ENCODE measurements at places on chromosomes 6 and 20. TPM values are rescaled to one million over a fixed set of nuclear protein-coding genes. Genes with fewer than 3 reads are reported as not detected.

- no peaks in the 10 kb centered on the region for H3K27me3 ChIP-seq
- no peak for DNase-seq
- no peak overlapping the region for H3K27ac ChIP-seq
- no peaks in the 10 kb centered on the region for H3K36me3 ChIP-seq
Observed at GRCh38 chr20:6017467-6017866, 36.4 kb downstream of the LRRN4 start.

DNA sequence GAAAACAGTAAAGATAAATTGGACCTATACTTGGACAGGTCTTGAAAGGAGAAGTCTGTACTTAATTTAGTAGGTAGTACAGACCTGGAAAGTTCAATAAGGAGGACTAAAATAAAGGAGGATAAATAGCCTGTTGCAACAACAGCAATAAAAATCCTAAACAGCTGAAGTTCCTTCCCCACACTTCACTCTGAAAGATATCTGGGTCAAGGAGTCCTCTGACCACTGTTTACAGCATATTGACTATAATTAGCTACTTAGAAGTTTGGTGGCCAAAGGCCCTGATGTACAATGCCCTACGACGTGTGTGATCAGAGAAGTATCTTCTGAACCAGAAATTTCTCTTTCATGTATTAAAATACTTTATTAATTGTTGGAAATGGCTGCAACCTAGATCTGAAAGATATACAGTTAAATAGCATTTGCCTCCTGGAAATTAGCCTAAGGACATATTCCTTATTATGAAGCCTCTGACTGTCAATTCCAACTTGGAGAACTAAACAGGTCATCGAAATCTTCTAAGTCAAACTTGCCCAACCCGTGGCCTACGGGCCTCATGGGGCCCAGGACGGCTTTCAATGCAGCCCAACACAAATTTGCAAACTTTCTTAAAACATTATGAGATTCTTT is 82.8 kb downstream of the KIF13A start:
- H3K27me3 ChIP-seq: no peaks in the 10 kb centered on the region
- no peak for DNase-seq
- no peaks in the 10 kb centered on the region for H3K36me3 ChIP-seq
- no peak overlapping the region for H3K4me3 ChIP-seq
- H3K4me1 ChIP-seq: peaks cover 30% of the 10 kb centered on the region

The DPPA5 gene
- total RNA-seq: not detected

- no peak for DNase-seq
- no peaks in the 10 kb centered on the region for H3K36me3 ChIP-seq
- H3K27me3 ChIP-seq: no peaks in the 10 kb centered on the region
- H3K4me3 ChIP-seq: no peak overlapping the region
Observed at GRCh38 chr6:51021171-51021570, 202.5 kb downstream of the TFAP2B start.

GRCh38 chr6:90393232-90393884 is 96.7 kb upstream of the BACH2 start:
- H3K4me1 ChIP-seq: no peaks in the 10 kb centered on the region
- no peak overlapping the region for H3K4me3 ChIP-seq
- no peaks in the 10 kb centered on the region for H3K36me3 ChIP-seq

DNA sequence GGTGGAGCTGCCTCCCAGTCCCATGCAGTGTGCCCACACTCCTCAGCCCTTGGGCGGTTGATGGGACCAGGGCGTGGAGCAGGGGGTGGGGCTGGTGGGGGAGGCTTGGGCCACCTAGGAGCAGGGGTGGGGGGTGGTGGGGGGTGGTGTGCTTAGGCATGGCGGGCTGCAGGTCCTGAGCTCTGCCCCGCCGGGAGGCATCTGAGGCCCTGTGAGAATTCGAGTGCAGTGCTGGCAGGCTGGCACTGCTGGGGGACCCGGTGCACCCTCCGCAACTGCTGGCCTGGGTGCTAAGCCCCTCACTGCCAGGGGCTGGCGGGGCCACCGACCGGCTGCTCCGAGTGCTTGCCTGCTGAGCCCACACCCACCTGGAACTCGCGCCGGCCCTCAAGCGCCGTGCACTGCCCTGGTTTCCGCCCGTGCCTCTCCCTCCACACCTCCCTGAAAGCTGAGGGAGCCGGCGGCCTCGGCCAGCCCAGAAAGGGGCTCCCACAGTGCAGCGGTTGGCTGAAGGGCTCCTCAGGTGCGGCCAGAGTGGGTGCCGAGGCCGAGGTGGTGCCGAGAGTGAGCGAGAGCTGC is 59.6 kb upstream of the PRL start:
- no peaks in the 10 kb centered on the region for H3K27me3 ChIP-seq
- H3K4me3 ChIP-seq: no peak overlapping the region
- no peak for DNase-seq
- no peaks in the 10 kb centered on the region for H3K36me3 ChIP-seq
- H3K4me1 ChIP-seq: no peaks in the 10 kb centered on the region
- no peak overlapping the region for H3K27ac ChIP-seq

DNA sequence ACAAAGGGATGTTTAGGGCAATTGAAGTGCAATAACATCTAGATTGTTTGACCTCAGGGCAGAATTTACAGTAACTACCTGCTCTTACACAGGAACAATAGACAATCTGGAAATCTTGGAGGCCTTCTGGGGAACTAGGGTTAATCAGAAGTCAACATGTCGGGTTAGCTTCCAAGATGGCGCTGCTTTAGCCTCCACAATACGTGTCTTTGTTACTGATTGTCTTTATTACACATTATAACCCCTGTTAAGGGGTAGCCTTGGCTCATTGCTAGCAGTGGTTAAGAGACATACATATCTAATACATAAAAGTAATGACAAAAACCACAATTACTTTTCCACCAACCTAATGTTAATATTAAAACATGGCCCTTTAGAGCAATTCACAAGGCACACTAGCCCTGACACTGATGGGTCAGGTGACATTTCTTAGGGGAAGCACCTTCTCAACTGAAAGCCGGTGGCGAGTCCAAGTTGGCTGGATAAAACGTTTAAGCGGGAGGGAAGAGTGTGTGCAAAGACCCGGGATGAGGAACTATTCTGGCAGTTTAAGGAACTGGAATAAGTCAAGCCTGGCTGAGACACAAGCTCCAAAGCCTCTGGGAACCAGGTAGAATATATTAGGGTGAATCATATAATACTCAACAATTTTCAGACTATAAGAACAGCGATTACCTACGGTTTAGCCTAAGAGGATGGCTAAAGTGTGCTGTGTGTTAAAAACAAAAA is 236.9 kb downstream of the BCAS1 start:
- DNase-seq: no peak
- H3K4me3 ChIP-seq: no peak overlapping the region
- H3K27ac ChIP-seq: no peak overlapping the region
- H3K27me3 ChIP-seq: no peaks in the 10 kb centered on the region
- H3K4me1 ChIP-seq: peaks cover 19% of the 10 kb centered on the region

GRCh38 chr6:42239333-42239732 is 21.7 kb upstream of the MRPS10 start:
- H3K4me3 ChIP-seq: no peak overlapping the region
- peaks cover 52% of the 10 kb centered on the region for H3K4me1 ChIP-seq
- no peaks in the 10 kb centered on the region for H3K27me3 ChIP-seq
- H3K27ac ChIP-seq: peak overlapping the region; percentile 88
- DNase-seq: no peak

The TRIM31 gene
- total RNA-seq: not detected

DNA sequence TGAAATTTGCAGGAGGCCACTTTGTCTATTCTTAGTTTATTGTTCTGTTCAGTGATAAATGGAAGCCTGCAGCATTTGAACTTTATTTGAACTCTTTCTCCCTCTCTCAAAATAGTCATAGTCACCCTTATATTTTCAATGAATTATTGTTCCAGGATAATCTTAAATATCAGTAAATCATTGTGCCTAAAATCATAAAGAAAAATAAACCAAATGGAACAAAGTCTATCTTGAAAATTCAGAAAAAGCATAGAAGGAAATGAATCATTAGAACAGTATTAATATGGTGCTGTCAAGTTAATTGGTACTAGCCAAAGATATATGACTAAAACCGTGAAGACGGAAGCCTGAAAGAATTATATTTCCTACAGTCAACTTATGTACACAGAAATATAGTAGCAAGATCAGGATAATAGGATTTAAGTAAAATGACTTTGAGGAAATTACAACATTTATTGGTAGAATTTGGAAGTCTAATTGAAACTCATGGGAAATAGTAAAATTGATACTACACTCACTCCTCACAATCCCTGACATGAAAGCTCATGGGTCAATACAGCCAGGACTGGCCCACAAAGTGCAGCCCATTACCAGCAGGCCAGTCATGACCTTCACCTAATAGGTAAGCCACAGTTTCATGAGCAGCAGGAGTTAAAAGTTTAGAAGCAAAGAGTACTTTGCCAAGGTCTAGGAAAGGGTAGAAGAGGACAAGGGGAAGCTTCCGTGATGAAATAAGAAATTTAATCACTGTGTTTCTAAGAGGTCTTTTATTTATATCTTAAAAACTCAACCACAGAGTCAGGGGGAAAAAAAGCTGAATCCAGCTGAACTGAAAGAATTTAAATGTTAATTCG is 119.9 kb upstream of the ENPP5 start:
- H3K36me3 ChIP-seq: no peaks in the 10 kb centered on the region
- H3K4me1 ChIP-seq: no peaks in the 10 kb centered on the region
- H3K4me3 ChIP-seq: no peak overlapping the region
- H3K27ac ChIP-seq: no peak overlapping the region
- no peaks in the 10 kb centered on the region for H3K27me3 ChIP-seq

DNA sequence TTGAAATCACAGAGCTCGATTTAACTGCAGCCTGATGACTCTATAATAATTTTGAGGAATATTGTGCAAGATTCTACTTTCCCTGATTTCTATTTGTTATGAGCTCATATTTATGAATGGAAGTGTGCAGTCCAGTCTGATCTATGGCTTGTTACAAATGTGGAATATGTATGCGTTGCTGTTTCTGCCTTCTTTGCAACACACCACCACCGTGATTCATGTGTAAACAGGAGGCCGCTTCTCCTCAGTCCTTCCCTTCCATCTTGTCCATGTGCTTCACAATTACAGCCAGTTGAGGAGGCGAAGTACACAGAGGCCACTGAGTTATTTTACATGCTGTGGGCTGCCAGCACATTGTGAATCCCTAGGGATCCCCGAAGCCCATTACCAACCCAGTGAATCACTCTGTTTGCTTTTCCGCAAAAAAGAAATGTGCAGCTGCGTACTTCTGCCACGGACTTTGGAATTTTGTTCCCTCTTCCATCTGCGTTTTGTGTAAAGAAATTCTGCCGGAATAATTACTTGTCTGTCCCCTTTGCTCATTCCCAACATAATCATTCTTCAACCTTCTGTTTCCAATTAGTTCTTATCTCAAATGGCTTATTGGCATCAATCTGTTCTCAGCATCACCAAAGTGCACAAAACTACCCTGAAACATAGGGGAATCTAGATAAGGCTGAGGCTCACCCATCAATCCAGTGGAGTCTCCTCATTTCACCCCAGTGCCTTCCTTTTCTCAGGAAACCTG is 551.6 kb upstream of the CITED2 start:
- no peaks in the 10 kb centered on the region for H3K27me3 ChIP-seq
- H3K4me3 ChIP-seq: no peak overlapping the region
- H3K4me1 ChIP-seq: no peaks in the 10 kb centered on the region
- no peak overlapping the region for H3K27ac ChIP-seq
- H3K36me3 ChIP-seq: no peaks in the 10 kb centered on the region

GRCh38 chr20:12241065-12241464 is 323.4 kb downstream of the BTBD3 start:
- no peak overlapping the region for H3K4me3 ChIP-seq
- H3K4me1 ChIP-seq: no peaks in the 10 kb centered on the region
- no peaks in the 10 kb centered on the region for H3K36me3 ChIP-seq
- DNase-seq: no peak
- H3K27ac ChIP-seq: no peak overlapping the region

The RALY gene
- 70.3 TPM for total RNA-seq

DNA sequence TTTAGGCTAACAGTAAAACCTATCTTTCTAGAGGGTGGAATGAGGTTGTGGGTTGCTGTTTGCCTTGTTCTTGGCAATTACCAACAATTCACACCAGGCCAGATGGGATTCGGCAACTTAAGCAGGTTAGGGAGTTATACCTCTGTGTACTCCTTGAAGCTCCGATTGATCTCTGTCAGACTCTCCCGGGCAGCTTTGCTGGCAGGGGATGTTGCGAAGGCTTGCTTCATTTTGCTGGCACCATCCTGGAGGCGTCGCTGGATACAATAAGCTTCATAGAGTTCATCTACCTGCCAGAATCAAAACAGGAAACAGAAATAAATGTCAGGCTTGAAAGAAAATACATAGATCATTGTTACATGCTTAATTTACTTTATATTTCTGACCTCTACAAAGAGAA is 66.4 kb upstream of the ARMH2 start:
- no peak for DNase-seq
- no peaks in the 10 kb centered on the region for H3K27me3 ChIP-seq
- H3K4me3 ChIP-seq: no peak overlapping the region
- no peaks in the 10 kb centered on the region for H3K4me1 ChIP-seq
- H3K27ac ChIP-seq: peak overlapping the region; percentile 22

The CD40 gene
- 6.1 TPM for total RNA-seq

DNA sequence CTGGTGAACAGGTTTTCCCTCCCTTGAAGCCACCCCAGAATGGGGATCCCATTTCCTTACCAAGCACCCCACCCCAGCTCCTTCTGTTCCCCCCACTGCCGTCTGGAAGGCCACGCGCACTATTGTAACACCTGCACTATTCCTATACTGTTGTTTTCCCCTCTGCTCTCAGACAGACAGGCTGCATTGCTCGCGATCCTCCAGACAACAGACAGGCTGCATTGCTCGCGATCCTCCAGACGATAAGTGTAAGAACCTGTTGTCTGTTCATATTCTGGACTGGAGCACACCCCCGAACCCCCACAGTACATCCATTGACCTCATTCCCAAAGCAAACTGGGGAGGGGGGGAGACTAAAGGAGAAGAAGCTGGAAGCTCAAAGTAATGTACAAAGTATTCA is 72.7 kb downstream of the LY86 start:
- no peak overlapping the region for H3K27ac ChIP-seq
- H3K4me3 ChIP-seq: no peak overlapping the region
- H3K27me3 ChIP-seq: peaks cover 39% of the 10 kb centered on the region
- no peak for DNase-seq

DNA sequence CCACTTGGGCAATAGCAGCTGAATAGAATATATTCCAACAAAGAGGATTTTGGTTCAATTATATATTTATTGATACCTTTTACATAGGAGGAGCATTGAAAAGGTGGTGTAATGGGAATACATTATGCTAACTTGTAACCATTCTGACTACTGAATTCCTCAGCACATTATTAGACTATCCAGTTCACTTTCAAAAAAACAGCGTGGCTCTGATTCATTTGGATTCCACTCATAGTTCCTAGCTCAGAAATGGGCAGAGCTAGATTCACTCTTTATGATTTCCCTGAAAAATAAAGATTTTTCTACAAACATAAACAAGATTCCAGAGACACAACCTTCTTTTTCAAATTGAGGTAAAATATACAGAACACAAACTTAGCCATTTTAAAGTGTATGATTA is 9.2 kb upstream of the TRERF1 start:
- H3K4me1 ChIP-seq: no peaks in the 10 kb centered on the region
- no peaks in the 10 kb centered on the region for H3K27me3 ChIP-seq
- H3K27ac ChIP-seq: no peak overlapping the region
- no peak for DNase-seq
- no peaks in the 10 kb centered on the region for H3K36me3 ChIP-seq
- H3K4me3 ChIP-seq: no peak overlapping the region

All from esophagus squamous epithelium (tissue), 5 donors.